Naive thymus-derived CD4-positive, alpha-beta T cell (primary cell): ENCODE measurements at places on chromosomes 1 and 21.

GRCh38 chr1:166391279-166392066 is 224.7 kb upstream of the FAM78B start:
- DNase-seq = no peak

DNA sequence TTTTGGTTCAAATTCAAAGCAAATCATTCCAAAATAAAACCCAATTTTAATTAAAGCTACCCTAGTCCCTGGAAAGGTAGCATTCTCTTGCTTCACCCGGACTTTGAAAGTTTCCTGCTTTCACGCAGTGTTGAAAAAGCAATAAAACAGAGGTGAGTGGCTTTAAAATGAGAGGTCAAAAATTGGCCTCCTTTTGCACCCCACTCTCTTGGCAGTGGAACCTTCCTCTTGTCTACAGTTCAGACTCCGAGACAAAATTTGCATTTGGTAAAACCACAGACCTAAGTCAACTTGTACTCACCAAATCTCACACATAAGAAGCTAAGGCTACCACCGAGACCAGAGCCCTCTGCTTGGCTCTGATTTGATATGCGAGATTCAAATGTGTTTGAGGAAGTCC is 252.7 kb downstream of the TTLL7 start:
- DNase-seq = no peak

DNA sequence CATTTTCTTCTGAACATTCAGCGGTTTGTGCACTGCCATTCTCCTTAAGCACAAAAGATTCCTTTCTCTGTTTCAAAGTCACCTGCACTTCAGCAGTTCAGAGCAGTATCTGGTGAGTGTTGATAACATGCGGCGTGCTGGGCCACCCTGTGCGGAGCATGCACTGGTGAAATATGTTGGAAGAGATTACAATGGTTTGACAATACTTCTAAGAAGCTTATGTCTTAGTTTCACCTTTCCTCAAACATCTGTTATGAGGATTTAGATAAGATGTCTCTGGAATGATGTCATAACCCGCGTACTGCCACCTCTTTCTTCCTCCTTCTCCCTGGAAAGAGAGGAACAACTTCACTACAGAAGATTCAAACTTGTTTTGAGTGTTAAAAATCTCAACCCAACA is 650.3 kb downstream of the AJAP1 start:
- no peak for DNase-seq

- no peak for DNase-seq
Observed at GRCh38 chr1:100869996-100870395, 24.6 kb downstream of the EXTL2 start.

GRCh38 chr1:30713311-30713710 is 10.1 kb downstream of the MATN1 start:
- DNase-seq = no peak

GRCh38 chr1:81374481-81374880 is 426.3 kb upstream of the ADGRL2 start:
- no peak for DNase-seq

GRCh38 chr1:177442584-177442983 is 271.8 kb downstream of the BRINP2 start:
- DNase-seq = no peak
